ENCODE measurements at places on chromosomes 3 and 15.

GRCh38 chr3:189981668-189982067 lies 139.0 kb downstream of the P3H2 start:
- no peak for DNase-seq

- DNase-seq = no peak
Measured at GRCh38 chr15:69600556-69601085, 148.0 kb downstream of the RPLP1 start.

GRCh38 chr3:71718072-71718471 lies 7.1 kb downstream of the EIF4E3 start:
- DNase-seq = no peak

GRCh38 chr3:134993011-134993410 lies 198.0 kb downstream of the EPHB1 start:
- DNase-seq = no peak

GRCh38 chr3:1002010-1002409 lies 90.8 kb upstream of the CNTN6 start:
- no peak for DNase-seq

DNA sequence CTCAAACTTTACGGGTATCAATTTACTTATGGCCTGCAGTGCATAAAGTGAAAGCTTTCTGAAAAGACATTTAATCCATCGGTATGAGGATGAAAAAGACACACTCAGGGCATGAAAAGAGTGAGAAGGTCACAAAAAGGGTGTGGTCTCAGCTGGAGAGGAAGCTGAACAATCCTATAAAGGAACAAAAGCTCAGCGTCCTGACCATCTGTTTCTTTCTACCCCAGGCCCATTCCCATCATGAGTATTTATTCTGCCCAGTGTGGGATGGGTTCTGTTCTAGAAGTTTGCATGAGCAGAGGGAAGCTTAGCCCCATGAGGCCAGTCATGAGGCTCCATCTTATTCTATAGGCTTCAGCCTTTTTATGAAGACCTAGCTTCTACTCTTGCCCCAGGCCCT lies 144.6 kb downstream of the LPP start:
- DNase-seq = no peak

DNA sequence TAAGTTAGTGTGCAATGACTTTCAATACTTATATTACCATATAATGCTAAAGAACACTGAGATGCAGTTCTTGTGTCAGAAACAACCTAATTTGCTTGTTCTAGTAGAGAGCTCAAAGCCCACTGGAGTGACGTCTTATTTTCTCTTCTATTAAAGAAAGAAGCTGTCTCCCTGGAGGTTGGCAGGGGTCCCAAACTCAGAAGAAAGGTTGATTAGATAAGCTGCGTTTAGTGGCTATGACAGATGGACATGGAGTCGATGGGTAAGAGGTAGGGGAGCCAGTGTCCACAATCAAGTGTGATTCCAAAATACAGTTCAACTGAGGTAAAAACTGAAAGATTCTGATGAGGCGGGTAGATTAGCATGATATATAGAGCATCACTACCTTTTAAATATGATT lies 363.6 kb downstream of the NLGN1 start:
- DNase-seq = no peak

DNA sequence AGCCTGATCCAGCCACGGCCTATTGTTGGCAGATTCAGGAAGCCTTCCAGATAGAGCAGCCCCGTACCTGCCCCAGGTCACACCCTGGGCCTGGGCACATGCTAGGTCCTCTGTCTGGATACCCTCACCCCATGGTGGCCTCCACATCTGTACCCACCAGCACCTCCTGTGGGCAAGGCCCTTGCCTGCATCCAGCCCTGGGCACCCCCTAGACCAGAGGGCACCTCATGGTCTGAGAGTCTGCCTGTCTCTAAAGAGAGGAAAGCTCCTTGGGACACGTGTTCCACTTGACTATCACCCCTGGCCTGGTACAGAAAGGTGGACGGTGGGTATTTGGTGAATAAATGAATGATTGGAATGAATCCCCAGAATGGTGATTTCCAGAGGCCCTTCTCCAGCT lies 8.9 kb upstream of the COMMD4 start:
- DNase-seq = no peak

DNA sequence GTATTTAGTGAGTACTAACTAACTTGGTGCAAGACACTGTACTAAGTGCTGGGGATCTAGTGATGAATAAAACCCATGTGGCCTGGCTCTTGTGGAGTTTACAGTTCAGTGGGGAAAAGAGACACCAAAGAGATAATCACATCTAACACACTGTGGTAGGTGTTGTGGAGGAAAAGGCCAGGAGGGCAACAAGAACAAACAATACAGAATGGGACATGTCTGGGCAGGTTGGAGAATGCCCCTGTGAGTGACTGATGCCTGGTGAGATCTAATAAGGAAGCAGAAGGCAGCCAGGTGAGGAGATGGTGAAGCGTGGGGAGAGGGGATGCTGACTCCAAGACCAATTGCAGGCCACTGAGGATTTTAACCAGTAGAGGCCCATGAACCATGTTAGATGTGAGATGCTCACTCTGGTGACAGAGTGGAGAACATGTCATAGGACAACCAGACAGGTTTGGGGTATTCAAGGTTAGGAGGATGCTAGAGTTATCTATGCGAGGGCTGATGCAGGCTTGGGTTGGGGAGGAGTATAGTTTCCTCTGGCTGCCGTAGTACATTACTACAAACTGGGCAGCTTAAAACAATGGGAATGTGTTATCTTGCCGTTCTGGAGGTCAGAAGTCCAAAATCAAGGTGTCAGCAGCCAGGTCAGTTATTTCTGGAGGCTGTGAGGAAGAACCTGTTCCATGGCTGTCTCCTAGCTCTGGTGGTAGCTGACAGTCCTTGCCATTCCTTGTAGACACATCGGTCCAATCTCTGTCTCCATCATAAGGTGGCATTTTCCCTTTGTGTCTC lies 81.4 kb downstream of the ARNT2 start:
- DNase-seq = no peak

GRCh38 chr3:131223373-131224289 lies 157.9 kb upstream of the NUDT16 start:
- DNase-seq = no peak

DNA sequence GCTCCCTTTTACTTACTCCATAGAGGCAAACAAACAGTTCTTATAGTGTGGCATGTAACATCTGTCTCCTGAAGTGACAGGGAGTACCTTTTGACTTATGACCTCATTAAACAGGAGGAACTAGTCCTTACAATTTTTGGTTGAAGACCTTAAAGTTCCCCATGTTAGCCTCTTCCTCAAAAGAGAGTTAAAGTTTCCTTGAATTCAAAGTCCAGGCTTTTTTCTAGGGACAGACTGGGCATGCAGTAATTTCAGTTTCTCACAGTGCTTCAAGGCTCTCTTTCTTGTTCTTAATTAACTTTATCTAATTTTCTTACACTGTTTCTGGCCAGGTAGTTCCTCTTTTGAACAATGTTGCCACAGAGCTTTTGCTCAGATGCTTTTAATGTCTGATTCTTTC lies 12.1 kb downstream of the GOLM2 start:
- DNase-seq = no peak

- DNase-seq = no peak
Measured at GRCh38 chr3:90032980-90033641, 925.7 kb downstream of the EPHA3 start.

DNA sequence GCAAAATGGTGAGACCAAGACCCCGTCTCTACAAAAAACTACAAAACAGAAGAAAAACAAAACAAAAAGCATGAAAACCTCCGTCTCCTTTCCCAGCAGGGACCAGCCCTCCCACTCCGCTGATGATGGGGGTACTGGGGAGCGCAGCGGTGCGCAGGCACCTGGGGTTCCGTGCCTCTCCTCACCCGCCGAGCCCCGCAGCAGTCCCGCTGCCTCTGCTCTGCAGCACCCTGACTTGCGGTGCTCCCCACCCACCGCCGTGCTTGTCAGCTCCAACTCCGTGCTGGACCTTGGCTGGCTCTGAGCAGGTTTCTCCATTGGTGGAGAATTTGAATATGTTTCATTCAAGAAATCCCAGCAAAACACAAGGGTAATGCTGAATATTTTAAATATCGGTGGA lies 46.7 kb upstream of the ATP10A start:
- DNase-seq = no peak

- no peak for DNase-seq
Measured at GRCh38 chr15:56640127-56640526, 93.2 kb downstream of the ZNF280D start.

- DNase-seq = no peak
Measured at GRCh38 chr3:122510878-122511535, 3.7 kb downstream of the KPNA1 start.

DNA sequence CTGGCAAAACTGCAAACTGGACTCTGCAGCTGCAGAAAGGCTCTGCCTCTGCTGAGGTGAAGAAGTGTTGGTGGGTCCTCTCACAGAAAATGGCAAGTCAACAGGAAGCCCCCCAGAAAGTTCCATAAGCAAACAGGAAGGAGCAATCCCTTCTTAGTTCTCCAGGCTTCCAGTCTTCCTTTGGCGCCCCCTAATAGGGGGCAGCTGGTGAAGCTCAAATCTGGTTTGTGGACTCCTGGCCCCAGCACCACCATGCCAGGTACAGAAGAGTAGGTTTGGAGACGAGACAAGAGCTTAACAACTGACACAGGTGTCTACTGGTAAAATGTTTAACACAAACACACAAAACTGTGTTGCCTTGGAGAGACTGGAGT lies 35.5 kb downstream of the LEO1 start:
- DNase-seq = no peak

- no peak for DNase-seq
Measured at GRCh38 chr3:155604967-155605366, 139.9 kb downstream of the PLCH1 start.

- DNase-seq = no peak
Measured at GRCh38 chr3:71226565-71227269, 356.8 kb downstream of the FOXP1 start.

DNA sequence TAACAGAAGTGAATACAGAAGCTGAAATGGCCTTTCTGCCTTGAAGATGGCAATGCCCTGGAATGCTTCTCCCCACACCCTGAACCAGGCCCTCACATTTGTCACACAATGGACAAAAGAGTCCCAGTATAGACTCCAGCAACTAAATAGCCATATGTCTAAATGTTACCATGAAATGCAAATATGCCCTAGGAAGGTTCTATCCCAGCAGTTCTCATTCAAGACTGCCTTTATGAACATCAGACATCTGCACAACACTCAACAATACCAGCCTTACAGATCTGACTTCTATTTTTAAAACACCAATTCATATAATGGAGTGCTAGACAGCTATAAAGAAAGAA lies 7.9 kb downstream of the ITGB5 start:
- DNase-seq = no peak

DNA sequence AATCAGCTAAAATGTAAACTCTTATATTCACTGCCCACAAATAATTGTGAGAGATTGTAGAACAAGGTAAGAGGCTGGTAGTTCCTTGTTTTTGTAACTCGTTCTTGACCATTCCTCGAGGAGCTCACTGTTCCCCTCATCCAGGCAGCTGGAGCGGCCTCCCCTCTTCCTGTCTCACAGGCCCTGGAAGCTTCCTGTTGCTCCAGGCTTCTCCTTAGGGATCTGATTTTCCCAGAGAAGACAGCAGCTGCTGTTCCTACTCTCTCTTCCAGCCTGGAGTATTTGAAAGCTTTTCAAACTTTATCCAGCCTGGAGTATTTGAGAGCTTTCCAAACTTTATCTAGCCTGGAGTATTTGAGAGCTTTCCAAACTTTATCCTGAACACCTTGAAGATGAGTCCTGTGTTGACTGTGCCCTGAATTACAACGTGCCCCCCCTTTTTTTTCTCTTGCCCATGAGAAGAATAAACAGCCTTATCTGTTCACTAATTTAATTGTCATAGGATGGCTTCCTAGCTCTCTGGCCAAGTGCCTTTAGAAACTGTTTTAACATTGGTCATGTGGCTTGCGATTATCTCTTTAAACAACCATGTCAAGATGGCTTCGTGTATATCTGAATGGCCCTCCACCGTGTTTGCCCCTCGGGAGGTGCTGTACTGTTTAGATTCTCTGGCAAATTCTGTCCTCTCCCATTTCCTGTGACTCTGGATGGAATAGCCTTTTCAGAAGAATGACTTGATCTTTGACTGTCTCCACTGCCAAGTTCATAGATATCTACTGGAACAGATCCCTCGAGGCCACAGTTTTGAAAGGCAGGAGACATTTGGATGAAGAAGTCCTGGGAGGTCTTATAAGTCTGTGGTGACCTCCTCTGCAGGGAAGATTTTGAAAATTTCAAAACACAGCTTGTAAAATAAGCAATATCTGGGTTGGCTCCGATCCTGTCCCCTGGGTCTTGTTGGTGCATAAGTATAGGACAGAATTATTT lies 4.8 kb downstream of the ADAMTSL3 start:
- DNase-seq = no peak

DNA sequence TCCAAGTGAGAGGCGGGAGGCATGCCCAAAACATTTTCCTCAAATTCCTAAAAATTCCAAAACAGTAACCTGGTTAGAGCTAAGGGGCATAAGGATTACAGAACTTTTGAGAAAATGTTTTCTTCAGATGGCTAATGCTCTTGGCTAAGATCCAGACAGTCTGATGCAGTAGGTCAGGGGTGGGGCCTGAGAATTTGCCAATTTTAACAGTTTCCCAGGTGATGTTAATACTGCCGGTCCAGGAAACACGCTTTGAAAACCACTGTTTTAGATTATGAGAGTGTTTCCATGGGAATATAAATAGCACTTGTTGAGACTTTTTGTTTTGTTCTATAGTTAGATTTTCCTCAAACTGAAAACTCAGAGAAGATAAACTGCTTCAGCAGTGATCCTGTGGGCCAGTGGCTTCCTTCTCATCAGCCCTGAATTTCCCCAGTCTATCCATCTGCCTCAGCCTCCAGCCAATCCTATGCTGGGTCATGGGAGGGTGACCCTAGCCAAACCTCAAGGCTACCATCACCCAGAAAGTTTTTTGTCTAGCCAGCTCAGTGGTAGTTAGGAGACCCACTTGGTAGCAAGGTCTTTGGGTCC lies 71.6 kb upstream of the ACP3 start:
- no peak for DNase-seq

DNA sequence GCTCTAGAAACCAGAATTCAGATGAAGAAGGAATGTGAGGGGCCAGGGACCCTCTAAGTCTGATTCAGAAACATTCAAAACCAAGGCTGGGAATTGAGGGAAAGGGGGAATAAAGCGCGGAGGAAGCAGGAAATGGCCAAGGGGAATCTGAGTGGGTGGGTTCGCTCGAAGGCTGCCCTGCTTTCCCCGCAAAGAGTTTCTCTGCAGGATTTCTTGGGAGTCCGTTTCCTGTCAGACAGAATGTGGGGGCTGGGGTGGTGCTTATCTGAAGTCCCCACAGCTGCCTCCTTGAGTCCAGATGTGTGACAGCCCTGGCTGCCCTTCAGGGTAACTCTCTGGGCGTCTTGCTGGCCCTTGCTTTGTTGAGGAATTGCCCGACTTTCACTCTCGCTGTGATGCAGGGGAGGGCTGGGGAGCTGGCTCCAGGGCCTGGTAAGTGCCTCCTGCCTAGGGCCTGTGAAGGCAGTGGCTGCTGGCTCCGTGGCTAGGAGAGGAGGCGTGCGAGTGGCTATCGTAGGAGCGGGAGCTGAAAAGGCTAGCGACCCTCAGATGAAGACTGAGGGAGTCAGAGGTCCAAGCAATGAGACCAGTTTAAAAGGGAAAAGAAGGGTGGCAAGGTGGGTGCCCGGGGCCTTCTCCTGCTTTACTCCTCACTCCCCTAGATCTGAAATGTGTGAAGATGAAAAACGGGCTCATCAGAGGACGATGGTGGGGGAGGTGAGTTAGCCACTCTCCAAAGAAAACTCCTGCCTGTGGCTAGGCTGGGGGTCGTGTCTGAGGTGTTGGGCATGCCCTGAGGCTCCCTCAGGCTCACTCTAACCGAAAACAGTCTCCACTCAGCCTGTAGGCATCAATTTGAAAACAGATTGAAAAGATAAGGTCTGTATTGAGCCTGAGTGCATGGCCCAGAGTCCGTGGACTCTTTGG lies 143.9 kb upstream of the UMPS start:
- no peak for DNase-seq
